Hindlimb muscle (tissue), 1 donor: ENCODE measurements at places on chromosomes 7 and 10.

DNA sequence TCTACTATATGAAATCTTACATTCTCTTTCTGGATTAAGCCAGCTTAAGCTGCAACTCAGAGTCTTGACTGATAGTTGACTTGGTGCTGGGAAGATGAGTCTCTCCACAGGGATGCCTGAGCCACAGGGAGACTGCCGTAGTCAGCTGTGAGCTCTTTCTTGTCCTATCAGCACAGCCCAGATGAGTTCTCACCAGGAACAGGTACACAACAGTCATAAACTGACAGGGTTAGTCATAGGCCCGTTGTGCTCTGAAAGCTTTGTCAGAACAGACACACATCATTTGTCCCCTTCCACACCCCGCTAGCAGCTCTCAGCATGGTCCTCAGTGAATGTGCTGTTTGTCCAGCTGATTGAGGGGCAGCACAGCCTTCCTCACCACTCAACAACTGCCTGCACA is 221.6 kb downstream of the RPS24 start:
- DNase-seq: no peak

- peak; percentile 27 for DNase-seq
These were observed 9.2 kb downstream of the BNIP3 start for GRCh38 chr10:131972474-131973071.

DNA sequence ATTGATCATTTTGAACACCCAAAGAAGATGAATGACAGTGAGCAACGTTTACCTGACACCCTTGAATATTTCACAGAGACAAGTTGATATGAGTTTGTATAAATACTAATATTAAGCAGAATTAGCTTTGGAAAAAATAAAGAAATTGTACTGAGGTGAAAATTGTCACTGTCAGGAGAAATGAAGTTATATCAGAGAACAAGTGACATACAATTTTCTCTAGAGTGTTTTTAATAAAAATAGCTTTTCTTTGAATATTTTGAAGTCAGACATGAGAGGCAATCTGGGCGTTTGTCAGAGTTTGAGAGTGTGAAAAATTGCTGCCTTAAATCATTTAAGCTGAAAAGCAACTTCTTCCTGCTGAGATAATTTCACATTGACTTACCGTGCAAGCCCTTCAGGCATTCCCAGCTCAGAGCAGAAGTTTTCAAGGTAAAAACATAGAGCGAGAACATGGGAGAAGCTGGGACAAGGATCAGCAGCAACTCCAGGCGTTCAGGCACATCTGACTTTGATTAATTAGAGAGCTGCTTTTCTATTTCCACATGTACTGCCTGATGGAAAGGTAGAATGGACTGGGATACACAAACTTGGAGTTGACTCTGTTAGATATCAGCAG is 535.9 kb downstream of the TFEC start:
- no peak for DNase-seq

- DNase-seq: no peak
These were observed 5.0 kb upstream of the CELF2 start for GRCh38 chr10:11012421-11013295.

- no peak for DNase-seq
These were observed 7.1 kb downstream of the MNX1 start for GRCh38 chr7:157003445-157003755.

DNA sequence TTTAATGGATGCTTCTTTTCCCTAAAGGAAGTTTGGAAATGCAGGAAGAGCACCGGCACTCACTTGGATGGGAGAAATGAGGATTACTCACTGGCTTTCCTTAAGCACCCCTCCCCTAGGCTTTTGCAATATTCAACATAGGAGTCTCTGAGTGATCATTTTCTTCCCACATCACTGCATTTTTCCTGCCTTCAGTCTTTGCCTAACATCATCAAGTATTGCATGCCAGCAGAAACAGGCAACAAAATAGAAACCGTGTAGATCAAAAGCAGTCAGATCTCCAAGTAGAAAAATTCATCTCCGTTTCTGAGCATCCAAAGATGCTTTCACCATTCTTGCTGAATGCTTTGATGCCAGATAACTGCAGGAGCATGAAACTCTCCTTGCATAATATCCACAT is 119.9 kb downstream of the ADCYAP1R1 start:
- no peak for DNase-seq

- DNase-seq: no peak
These were observed 141.3 kb upstream of the VKORC1L1 start for GRCh38 chr7:65731562-65732035.

DNA sequence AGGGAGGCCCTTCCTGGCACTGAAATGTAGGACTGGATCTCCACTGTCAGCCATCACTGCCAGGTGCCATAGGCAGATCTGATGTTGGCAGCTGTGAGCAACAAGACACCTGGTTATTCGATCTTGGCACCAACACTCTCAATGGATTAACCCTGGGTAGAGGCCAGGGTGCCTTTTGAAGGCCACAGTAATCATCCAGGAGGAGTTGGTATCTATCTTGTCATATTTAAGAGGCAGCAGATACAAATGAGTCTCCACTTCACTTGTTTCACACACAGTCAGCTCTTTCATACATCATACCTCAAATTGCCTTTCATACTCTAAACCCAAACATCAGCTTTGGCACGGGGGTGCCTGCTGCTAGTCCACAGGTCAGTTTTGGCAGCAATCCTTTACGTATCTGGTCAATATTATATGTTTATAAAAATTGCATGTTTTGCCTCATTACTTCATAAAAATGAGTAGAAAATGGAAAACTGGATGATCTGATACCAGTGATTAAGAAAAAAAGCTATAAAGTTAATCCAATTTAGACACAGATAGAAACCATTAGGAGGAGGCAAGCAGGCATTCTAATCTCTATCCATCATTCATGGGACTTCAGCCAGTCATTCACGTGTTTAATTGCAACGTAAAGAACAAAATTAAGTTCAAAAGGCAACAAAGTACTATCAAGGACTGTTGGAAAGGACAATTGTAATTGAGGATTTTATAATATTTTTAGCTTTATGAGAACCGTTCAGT is 12.7 kb upstream of the CACUL1 start:
- no peak for DNase-seq

- DNase-seq: no peak
These were observed 103.3 kb upstream of the PFKP start for GRCh38 chr10:2963889-2964631.

GRCh38 chr10:103442031-103442461 is 10.1 kb downstream of the CALHM2 start:
- peak; percentile 31 for DNase-seq

DNA sequence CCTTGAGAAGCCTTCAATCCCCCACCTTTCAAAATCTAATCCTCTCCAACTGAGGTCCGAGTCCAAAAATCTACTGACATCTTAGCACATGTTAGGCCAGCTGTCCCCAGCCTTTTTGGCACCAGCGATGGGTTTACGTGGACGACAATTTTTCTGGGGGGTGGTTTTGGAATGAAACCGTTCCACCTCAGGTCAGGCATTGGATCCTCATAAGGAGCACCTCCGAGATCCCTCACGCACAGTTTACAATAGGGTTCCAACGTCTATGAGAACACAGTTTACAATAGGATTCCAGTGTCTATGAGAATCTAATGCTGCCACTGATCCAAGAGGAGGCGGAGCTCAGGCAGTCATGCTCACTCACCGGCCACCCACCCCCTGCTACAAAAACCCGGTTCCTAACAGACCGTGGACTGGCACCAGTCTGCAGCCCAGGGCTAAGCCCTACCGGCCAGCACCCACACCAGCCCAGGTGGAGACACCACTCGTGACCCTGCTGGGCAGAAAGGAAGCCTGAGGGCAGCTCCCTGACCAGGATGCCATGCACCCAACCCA is 107.6 kb downstream of the DIP2C start:
- DNase-seq: no peak

- DNase-seq: peak; percentile 61
These were observed 25.5 kb downstream of the LDB3 start for GRCh38 chr10:86693721-86694369.

DNA sequence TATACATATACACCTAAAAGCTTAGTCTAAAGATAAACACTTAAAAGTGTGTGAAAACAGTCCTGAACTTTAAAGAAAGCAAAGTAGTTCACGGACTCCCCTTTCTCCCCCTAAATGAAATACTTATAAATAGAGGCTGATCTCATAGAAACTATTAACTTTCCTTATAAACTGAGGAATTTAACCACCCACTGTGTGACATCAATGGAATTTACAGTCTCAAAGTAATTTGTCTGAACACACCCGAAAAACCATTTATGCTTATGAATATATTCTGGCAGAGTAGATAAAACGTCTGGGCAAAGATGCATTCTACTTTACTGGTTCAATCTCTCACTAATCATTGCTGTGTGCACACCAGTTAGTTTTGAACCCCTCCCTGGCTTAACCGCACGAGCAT is 181.8 kb upstream of the DGKB start:
- no peak for DNase-seq

- DNase-seq: no peak
These were observed 751.1 kb downstream of the GRM8 start for GRCh38 chr7:126501617-126502016.

GRCh38 chr7:111758332-111758731 is 196.0 kb upstream of the IMMP2L start:
- DNase-seq: no peak

DNA sequence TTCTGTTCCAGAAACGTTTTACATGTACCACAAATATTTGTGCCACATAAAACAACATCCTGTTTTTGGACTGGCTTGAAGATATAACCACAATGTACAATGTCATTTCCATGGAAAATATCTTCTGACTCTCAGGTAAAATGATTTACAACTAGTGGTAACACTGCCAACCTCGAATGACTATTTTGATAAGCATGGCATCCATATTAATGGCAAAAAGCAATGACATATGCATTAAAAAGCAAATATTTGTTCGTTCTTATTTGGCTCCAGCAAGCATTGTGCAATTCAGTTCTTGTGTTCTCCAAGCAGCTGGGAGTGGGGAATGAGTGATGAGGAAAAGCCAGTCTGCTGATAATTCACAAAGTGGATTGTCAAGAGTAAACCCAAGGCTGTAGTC is 289.0 kb downstream of the PLXDC2 start:
- no peak for DNase-seq

- DNase-seq: no peak
These were observed 4.9 kb upstream of the CLDN3 start for GRCh38 chr7:73774923-73775322.

DNA sequence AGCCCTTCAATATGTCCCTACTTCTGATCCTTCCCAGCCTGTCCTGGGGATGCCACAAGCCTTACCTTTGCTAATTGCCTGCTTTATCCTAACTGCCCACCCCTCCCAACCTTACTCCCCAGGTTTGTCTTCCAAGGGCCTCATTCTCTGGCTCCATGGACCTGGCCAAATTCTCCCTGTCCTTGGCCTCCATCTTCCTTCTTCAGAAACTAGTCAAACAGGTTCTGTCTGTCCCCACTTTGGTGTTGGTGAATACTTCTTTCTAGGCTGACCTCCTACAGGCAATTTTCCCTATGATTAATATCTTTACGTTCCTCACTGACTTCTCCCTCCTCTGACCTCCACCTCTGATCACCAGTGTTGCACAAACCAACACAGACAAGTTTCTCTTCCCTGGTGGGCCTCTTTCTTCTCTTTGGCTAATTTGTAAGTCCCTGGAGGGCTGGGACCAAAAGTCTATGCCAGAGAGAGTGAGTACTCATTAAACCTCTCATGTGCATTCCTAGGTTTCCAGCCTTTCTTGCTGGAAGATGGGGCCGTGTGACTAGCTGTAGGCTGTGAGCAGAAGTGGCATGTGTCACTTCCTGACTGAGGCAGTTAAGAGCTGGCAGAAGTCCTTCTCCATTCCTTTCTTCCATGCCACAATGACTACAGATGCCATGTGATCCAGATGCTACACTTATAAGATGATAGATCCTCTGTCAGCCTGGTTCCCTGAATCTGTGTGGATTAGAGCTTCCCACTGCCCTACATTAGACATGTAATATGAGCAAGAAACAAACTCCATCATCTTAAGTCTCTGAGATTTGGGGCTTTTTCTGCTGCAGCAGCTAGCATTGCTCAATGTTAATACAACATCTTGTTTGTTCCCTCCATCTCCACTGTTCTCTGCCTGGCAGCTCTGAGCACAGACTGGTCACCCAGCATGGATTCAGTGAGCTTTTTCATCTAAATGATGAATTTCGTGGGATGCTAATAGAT is 382.7 kb downstream of the RPS24 start:
- no peak for DNase-seq

DNA sequence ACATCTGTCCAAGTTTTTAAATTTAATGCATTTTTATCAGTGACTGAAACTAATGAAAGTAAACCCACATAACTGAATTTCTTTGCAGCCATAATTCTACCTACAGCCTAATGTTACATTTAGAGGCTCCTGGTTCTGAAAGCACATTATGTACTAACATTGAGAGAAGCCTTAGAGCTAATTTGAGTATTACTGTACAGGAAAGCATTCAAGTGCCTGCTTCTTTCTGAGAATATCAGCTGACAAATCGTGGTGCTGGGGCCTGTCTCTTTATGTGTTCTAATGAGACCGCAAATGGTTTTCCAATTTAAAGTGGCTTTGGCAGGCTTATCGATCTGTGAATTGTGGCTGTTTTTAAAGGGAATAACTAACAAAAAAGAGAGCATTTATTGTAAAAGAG is 32.3 kb upstream of the DGKB start:
- no peak for DNase-seq

GRCh38 chr10:24202181-24202570 is 6.8 kb upstream of the KIAA1217 start:
- no peak for DNase-seq

GRCh38 chr10:51158832-51159231 is 84.5 kb downstream of the PRKG1 start:
- no peak for DNase-seq
